T1000 (cell line): ENCODE measurements at places on chromosomes 5 and 9.

GRCh38 chr5:74641735-74642542 is 1.4 kb upstream of the ENC1 start:
- peak; percentile 46 for DNase-seq

DNA sequence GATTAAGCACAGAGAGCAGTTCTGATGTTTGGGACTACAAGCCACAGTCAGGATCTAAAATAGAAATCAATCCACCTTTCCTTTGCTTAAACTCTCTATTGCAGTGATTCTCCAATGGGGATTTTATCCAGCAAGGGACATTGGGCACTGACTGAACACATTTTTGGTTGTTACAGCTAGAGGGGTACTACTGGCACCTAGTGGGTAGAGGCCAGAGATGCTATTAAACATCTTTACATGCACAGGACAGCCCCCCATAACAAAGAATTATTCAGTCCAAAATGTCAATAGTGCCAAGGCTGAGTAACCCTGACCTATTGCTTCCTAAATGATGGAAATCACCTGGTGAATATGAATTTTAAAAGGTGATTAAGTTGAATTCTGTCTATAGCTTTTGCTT is 12.0 kb downstream of the ZNF622 start:
- DNase-seq, result no peak

- DNase-seq, result no peak
Observed at GRCh38 chr9:21569721-21570120, 87.6 kb upstream of the IFNE start.

DNA sequence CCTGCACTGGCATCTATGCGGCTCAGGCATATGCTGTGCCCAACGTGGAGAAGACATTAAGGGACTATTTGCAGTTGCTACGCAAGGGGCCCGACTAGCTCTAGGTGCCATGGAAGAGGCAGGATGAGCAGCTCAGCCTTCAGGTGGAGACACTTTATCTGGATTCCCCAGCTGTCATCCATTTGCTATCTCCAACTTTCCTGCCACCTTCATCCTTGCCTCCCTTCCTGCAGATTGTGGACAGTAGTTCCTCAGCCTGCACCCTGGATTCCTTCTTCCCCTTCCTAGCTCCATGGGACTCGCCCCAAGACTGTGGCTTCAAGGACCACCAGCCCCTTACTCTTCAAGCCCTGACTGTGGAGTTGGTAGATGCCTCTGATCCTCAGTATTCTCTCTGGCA is 2.0 kb downstream of the SLC35A4 start:
- no peak for DNase-seq

DNA sequence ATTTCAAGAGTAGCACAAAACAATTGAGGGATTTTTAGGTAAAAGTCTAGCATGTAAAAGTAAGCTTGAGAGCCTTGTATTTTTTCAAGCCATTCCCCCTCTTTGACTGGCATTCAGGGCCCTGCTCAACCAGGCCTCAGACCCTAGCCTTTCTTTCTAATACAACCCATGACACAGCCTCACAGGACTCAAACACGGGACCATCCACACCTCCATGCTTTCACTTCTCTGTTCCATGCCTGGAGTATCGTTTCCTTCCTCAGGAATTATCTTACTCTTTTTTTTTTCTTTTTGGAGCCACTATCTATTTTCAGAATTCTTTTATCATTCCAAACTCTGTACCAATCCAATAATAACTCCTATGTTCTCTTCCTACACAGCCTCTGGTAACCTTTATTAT is 560.2 kb upstream of the CLINT1 start:
- DNase-seq, result no peak

DNA sequence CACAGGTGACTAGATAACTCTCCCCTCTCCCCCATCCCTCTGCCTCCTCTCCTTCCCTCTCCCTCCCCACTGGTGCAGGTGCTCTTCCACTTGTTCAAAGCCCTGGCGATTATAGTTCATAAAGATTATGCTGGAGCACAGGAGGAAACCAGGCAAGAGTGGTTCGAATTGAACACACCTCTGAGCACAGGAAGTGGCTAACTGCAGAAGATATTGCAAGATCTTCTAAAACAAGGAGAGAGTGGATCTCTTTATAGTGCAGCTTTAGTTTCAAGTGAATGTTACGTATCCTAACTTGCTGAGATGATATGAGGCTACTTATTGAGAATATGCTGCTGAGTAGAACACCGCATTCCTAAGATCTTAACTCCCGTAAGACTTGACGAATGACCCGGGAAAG is 178.4 kb downstream of the GOLPH3 start:
- no peak for DNase-seq

GRCh38 chr9:86246752-86247161 is 12.7 kb downstream of the C9orf153 start:
- no peak for DNase-seq

DNA sequence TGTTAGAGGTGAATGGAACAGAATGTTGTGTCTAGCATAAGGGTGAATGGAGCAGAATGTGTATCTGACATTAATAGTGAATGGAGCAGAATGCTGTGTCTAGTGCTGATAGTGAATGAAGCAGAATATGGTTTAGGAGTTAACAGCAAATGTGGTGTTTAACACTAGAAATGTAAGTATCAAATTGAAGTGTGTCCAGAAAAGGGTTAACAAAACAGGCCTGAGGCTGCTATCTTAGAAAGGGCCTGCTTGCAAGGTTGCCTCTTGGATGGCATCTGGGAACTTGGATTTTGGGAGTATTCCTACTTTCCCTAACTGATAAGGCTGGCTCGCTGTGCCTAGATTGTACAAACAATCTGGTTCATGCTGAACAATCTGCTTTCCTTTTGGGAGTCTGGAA is 76.1 kb downstream of the G3BP1 start:
- DNase-seq, result no peak

DNA sequence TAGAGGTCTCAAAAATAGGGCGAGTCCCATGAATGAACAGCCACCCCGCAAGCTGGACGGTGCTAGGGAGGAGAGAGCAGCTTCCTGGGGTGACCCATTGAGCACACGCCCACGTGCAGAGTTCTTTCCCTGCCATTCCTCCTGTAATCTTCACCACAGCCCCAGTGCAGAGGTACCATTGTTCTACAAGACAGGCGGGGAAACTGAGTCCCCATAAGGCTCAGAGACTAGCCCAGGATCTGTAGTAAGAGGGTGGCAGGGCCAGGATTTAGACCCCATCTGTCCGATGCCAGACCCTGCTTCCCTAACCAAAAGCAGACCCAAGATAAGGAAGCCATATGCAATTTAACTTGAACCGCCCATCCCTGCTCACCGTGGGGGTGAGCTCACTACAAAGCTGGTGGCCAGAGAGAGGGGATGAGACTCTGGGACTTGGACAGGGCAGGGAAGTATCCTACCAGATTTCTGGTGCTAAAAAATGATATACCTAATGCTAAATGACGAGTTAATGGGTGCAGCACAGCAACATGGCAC is 36.7 kb upstream of the ORM1 start:
- no peak for DNase-seq

GRCh38 chr9:33380390-33381094 is 21.8 kb downstream of the AQP7 start:
- no peak for DNase-seq

DNA sequence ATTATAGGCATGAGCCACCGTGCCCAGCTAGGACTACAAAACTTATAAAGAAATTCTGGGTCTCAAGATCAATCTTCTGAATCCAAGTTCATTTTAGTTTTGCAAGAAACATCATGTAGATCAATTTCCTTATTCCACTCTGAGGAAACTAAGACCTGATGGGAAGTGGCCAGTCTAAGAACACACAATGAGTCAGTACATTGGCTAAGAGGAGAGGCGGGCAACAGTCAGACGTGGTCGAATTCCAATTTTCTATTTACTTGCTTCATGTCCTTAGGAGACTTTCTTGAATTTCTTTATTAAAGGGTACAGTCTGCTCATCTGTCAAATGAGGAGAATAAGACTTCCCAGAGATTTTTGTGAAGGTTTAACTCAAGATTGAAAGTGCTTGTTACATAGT is 432.1 kb upstream of the BRINP1 start:
- DNase-seq, result no peak

DNA sequence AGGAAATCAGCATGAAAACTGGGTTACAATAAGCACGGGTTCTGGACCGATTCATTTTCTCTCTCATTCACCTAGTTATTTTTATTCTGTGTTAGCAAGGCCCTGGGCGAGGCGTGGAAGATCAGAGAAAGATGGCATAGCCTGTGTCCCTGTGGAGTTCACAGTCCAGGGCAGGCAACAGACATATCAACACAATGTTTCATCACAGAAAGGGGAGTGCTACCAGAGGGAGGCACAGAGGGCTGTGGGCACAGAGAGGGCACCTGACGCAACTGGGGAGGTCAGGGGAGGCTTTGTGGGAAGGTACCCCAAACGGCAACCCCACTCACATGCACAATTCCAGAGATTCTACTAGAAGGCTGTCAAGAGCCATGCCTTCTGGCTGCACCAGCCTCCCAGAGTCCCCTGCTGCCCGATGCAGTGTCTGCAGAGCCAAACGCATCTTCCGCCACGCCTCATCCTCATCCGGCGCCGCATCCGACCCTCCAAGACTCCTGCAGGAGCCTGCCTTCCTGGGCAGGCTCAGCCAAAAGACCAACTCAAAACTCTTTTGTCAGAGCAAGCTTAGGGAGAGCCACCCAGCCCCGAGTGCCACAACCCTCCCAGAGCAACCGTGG is 1.4 kb downstream of the FAM193B start:
- DNase-seq, result no peak

- no peak for DNase-seq
Observed at GRCh38 chr5:150108711-150109514, 22.6 kb upstream of the CSF1R start.

GRCh38 chr5:79982136-79982535 is 8.9 kb downstream of the MTX3 start:
- DNase-seq, result no peak

GRCh38 chr5:139675213-139675612 is 27.1 kb downstream of the CXXC5 start:
- DNase-seq, result no peak

- no peak for DNase-seq
Observed at GRCh38 chr5:43753069-43753468, 150.1 kb downstream of the NNT start.

DNA sequence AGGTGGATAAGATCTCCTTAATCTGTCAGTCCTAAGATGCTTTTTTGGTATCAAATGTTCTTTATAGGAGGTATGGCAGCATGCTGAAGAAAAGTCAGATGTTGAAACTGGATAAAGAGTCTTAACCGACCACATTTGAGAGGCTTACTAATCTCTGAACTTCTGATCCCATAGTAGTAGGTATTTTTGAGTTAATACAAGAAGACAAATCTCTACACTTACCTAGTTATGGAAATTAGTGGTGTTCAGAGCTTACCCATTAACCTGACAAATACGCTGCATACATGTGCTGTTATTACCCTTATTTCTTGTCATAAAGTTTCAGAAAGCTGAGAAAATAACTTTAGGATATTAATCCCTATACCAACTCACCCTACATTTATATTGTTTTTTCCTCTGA is 83.0 kb downstream of the ISL1 start:
- DNase-seq, result no peak

DNA sequence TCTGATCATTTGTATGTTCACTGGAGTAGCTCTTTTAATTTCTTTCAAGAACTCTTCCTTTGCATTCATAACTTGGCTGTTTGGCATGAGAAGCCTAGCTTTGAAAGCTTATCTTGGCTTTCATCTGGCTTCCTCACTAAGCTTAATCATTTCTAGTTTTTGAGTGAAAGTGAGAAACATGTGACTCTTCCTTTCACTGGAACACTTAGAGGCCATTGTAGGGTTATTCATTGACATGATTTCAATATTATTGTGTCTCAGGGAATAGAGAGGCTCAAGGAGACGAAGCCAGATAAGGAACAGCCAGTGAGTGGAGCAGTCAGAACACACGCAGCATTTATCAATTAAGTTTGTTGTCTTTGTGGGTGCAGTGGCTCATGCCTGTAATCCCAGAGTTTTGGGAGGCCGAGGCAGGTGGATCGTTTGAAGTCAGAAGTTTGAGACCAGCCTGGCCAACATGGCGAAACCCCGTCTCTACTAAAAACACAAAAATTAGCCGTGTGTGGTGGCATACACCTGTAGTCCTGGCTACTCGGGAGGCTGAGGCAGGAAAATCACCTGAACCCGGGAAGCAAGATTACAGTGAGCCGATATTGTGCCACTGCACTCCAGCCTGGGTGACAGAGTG is 98.3 kb downstream of the UGCG start:
- DNase-seq, result no peak

DNA sequence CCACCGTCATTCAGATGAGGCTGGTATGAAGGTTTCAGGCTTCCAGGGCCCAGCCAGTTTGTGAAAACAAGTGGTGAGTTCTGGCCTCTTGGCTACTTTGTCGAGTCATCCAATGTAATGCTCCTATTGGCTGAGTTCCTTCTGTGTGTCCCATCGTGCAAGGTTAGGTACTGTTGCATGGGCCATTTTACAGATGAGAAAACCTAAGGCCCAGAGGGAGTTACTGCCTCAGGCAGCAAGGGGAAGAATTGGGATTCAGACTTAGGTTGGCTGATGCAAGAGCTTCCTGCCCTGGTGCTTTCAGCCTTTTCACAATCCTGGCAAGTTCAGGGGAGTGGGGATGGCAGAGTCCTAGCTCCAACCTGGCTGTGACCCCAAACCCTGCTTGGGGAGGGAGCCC is 17.4 kb upstream of the PITX1 start:
- no peak for DNase-seq

GRCh38 chr9:99244344-99245260 is 22.5 kb downstream of the SEC61B start:
- DNase-seq, result no peak

GRCh38 chr5:124652514-124652819 is 94.0 kb downstream of the ZNF608 start:
- DNase-seq, result no peak

GRCh38 chr5:28542987-28543386 is 1504.6 kb upstream of the CDH9 start:
- peak; percentile 49 for DNase-seq

- no peak for DNase-seq
Observed at GRCh38 chr9:132243156-132244074, 81.6 kb downstream of the NTNG2 start.

DNA sequence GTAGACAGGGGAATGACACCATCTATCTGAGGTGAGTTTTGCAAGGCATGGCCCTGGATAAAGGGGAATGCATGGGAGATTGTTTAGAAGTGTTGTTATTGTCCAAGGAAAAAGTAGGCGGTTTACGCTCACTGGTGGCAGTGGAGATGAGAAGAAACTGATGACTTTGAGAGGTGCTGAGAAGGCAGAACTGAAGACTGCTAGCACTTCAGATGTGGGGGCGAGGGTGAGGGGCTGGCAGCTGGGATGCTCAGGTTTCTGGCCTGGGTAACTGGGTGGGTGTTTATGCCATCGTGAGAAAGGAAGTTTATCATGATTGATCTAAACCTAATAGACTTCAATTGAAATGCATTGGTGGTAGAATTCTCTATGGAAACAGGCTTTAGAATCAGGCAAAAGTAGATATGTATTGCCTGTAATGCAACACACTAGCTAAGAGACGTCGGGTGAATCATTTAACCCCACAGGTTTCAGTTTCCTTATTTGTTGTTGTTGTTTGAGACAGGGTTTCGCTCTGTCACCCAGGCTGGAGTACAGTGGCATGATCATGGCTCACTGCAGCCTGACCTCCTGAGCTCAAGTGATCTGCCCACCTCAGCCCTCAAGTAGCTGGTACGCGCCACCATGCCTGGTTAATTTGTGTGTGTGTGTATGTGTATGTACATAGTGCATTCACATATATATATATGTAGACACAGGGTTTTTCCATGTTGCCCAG is 123.5 kb downstream of the SLC24A2 start:
- no peak for DNase-seq
